ENCODE measurements at places on chromosomes 7 and 10.
A peak's percentile ranks its signal among the peaks of the same experiment; 100 is the strongest.

GRCh38 chr10:58968389-58968755 is 208.1 kb upstream of the PHYHIPL start:
- H3K4me1 ChIP-seq: no peaks in the 10 kb centered on the region
- no peaks in the 10 kb centered on the region for H3K36me3 ChIP-seq
- peaks cover 58% of the 10 kb centered on the region for H3K27me3 ChIP-seq
- DNase-seq: no peak
- no peak overlapping the region for H3K4me3 ChIP-seq

DNA sequence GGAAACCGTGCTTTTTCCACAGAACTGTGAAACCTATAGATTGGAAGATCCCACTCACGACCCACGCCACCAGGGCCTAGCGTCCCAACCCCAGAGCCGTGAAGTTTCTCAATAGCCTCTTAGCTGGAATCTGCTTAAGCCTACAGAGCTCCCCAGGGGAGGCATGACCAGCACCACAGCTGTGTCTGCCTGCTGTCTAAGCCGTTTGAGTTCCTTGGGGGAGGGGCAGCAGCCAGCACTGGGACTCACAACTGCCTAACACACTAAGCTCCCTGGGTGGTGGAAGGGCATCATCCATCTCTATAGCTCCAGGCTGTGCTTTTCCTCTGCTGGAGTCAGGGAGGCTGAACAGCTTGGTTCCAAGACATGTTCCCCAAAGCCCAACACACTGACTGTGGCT is 26.0 kb upstream of the TMEM140 start:
- H3K27me3 ChIP-seq: no peaks in the 10 kb centered on the region
- no peak overlapping the region for H3K4me3 ChIP-seq
- peaks cover 3% of the 10 kb centered on the region for H3K36me3 ChIP-seq
- peaks cover 2% of the 10 kb centered on the region for H3K4me1 ChIP-seq
- DNase-seq: no peak

GRCh38 chr7:78714356-78714755 is 739.1 kb downstream of the MAGI2 start:
- H3K27ac ChIP-seq: no peak overlapping the region
- H3K4me1 ChIP-seq: no peaks in the 10 kb centered on the region
- H3K36me3 ChIP-seq: no peaks in the 10 kb centered on the region
- H3K4me3 ChIP-seq: no peak overlapping the region

GRCh38 chr7:47376991-47377616 is 204.8 kb downstream of the TNS3 start:
- H3K36me3 ChIP-seq: no peaks in the 10 kb centered on the region
- no peaks in the 10 kb centered on the region for H3K27me3 ChIP-seq
- H3K27ac ChIP-seq: no peak overlapping the region
- no peak overlapping the region for H3K4me3 ChIP-seq

DNA sequence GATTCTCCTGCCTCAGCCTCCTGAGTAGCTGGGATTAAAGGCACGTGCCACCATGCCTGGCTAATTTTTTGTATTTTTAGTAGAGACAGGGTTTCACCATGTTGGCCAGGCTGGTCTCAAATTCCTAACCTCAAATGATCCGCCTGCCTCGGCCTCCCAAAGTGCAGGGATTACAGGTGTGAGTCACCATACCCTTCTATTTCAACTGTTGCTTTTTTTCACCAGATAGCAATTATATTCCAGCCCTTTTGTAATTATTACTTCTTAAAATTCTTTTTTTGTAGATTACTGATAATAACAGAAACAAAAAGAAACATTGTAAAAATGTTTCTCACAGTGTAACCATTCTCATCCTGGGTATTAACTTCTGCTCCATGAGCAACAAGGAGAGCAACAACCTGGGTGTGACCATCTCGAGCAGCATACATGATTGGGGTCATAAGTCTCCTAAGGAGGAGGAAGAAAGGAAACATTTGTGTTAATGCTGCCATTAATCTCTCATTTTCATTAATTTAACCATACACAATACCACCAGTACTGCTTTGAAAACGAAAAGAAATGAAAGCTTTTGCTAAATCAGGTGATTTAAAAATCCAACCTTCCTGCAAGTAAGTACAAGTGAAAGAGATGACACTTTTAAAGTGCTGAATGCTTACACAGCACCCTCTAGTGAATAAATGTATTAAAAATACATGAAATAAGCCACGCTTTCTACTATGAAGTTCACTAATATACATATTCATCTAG is 41.8 kb downstream of the ASZ1 start:
- no peak overlapping the region for H3K27ac ChIP-seq
- DNase-seq: no peak
- no peaks in the 10 kb centered on the region for H3K4me1 ChIP-seq
- H3K27me3 ChIP-seq: no peaks in the 10 kb centered on the region
- H3K4me3 ChIP-seq: no peak overlapping the region

GRCh38 chr10:99930731-99931550 is 78.8 kb downstream of the DNMBP start:
- peaks cover 4% of the 10 kb centered on the region for H3K27me3 ChIP-seq
- peaks cover 13% of the 10 kb centered on the region for H3K4me1 ChIP-seq
- H3K36me3 ChIP-seq: no peaks in the 10 kb centered on the region
- no peak overlapping the region for H3K4me3 ChIP-seq
- no peak overlapping the region for H3K27ac ChIP-seq

DNA sequence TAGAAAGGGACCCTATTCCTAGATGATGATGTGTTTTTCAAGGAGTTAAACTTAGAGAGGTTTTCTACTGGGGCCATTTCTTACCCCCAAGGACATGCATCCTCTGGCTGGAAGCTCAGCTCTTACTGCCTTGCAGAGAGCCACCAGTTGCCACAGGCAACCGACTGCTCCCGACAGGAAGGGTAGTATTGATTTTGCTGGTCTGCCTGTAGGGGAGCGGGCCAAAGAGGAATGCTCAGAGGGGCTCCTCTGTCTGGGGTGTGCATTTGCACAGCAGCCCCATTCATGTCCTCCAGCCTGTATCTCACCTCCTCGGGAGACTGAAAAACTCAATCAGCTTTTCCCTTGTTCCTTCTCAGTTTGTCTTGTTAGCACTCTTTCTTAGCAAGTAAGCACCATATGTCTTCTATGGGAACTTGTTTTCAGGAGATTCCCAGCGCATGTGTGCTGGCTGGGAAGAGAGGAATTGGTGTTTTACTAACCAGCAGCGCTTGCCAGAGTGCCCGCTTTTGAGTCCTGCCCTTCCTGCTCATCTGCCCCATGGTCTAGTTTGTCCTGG is 739.0 kb upstream of the GALNT17 start:
- no peak for DNase-seq
- H3K4me1 ChIP-seq: no peaks in the 10 kb centered on the region
- no peaks in the 10 kb centered on the region for H3K27me3 ChIP-seq
- H3K4me3 ChIP-seq: no peak overlapping the region
- H3K36me3 ChIP-seq: no peaks in the 10 kb centered on the region

DNA sequence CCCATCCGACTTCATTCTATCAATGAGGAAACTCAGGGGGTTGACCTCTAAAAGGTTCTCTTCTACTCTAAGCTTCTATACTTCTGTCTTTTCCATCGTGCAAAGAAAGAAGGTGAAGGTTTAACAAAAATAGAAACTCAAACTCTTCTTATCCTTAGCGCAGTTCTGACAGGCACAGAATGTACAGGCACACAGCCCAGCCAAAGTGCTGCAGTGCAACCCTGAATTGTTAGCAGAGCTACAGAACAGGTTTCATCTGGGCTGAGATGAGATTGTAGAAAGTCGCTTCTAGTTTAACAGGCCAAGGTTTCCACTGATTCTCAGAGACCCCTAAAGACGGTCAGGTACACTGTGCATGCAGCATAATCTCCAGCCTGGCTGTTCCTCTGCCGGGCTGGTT is 79.3 kb upstream of the AFAP1L2 start:
- peaks cover 24% of the 10 kb centered on the region for H3K4me1 ChIP-seq
- H3K36me3 ChIP-seq: peaks cover 4% of the 10 kb centered on the region
- no peak overlapping the region for H3K4me3 ChIP-seq
- H3K27ac ChIP-seq: peak overlapping the region; percentile 88
- DNase-seq: no peak

DNA sequence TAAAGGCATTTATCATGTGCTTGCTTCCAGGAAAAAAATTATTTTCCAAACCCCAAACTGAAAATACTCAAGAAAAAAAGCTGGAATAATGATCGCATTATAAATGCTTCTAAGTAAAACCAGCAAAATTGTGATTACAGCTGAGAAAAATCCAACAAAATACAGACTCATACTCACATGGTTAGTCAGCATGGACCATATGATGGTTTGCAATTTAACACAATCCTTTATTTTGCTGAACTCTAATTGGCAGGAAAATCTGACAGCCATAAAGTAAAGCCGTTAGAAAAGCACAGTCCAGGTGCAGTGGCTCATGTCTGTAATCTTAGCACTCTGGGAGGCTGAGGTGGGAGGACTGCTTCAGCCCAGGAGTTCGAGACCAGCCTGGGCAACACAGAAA is 59.6 kb downstream of the BRI3 start:
- no peaks in the 10 kb centered on the region for H3K27me3 ChIP-seq
- DNase-seq: no peak

Data from T-helper 17 cell (primary cell).